ENCODE measurements at places on chromosomes 11 and 22.
A peak's percentile ranks its signal among the peaks of the same experiment; 100 is the strongest.

DNA sequence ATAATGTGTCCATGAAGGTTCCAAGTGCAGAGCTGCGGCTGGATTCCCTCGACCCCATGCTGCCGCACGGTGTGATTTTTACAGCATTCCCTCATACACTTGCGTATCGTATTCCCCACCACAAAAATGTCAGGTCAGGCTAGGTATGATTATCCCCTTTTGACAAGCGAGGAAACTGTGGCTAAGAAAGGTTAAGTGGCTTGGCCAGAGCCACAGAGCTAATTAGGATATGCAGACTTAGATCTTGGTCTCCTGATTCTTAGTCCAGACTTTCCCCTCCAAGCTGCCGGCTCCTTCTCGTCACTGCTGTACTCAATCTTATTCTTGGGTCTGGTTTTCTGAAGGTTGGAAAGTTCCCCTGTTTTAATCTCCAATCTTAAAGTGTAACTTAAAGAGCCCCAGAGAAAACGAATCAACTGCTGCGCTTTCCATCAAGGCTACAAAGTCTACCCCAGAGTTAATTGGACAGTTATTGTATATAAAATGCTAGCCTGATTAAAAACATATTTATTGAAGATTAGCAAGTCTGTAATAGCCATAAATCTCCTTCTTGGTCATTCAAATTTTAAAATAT is 176.6 kb downstream of the ADAMTS15 start:
- H3K4me1 ChIP-seq: no peaks in the 10 kb centered on the region
- no peak overlapping the region for H3K4me3 ChIP-seq
- H3K27me3 ChIP-seq: no peaks in the 10 kb centered on the region
- no peak overlapping the region for H3K27ac ChIP-seq
- DNase-seq: no peak
- H3K36me3 ChIP-seq: no peaks in the 10 kb centered on the region

DNA sequence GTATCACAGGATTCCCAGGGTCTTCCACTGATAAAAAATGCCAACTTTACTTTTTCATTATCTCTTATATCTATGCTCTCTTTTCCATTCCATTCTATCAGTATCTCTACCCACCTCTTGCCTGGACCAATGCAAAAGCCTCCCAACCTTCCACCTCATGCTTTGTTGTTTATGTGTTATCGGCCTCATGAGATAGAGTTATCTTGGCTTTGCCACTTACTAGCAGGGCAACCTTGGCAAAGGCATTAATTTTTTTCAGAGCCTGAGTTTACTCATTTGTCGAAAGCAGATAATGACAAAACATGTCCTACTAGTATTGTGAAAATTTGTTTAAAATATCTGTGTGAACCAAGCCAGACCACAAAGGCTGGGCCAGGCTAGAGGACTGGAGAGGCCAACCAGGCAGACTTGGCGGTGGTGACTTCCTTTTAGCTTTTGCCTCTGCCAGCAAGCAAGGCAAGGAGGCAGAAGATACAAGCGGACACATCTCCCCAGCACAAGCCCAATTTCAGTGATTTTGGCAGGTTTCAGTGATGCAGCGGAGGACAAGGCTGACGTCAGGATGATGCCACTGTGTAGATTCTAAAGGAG is 106.9 kb downstream of the ADAMTS15 start:
- DNase-seq: no peak
- H3K4me3 ChIP-seq: no peak overlapping the region
- no peaks in the 10 kb centered on the region for H3K27me3 ChIP-seq
- H3K27ac ChIP-seq: no peak overlapping the region
- H3K4me1 ChIP-seq: no peaks in the 10 kb centered on the region
- H3K36me3 ChIP-seq: no peaks in the 10 kb centered on the region

- H3K4me1 ChIP-seq: no peaks in the 10 kb centered on the region
- H3K4me3 ChIP-seq: no peak overlapping the region
- no peak for DNase-seq
- H3K27me3 ChIP-seq: no peaks in the 10 kb centered on the region
These were observed 9.1 kb upstream of the ZBTB16 start for GRCh38 chr11:114050258-114050927.

DNA sequence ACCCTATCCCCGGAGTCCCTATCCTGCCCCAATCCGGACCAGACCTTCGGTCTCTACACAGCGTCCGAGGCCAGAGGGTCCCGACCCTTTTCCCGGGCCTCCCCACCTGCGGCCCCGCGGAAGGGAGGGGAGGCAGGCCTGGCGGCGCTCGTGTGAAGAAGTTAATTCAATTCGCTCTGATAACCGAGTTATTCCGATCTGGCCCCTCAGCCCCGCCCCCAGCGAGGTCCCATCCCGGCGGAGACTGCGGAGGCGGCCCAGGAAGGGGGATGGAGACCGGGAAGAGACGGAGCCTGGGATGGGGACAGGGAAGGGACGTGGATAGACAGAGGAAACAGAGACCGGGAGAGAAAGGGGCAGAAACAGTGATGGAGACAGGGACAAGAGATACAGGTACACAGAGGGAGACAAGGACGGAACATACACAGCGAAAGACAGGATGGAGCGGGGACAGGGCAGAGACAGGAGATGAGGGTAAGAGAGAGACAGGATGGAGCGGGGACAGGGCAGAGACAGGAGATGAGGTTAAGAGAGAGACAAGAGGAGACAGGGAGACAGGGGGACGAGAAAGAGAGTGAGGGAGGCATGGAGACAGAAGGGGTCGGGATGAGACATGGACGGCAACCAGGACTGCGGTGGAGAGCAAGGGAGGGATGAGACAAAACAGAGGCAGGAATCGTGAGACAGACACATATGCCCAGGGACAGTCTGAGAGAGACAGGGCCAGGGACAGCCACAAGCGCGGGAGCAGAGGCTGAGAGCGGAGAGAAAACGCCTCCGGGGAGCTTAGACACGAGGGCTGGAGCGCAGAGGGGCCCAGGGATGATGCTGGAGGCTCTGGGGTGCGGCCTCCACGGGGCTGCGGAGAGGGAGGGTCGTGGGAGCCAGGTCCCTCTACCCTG is 636 bp upstream of the PHOX2A start:
- H3K36me3 ChIP-seq: no peaks in the 10 kb centered on the region
- peak overlapping the region; percentile 2 for H3K4me3 ChIP-seq
- H3K4me1 ChIP-seq: peaks cover 22% of the 10 kb centered on the region
- H3K27ac ChIP-seq: no peak overlapping the region
- peaks cover 45% of the 10 kb centered on the region for H3K27me3 ChIP-seq
